ENCODE measurements at places on chromosomes 11 and 22.
A peak's percentile ranks its signal among the peaks of the same experiment; 100 is the strongest.

- no peak for DNase-seq
These were observed 9.2 kb downstream of the OR8B4 start for GRCh38 chr11:124415356-124415923.

GRCh38 chr11:56624661-56625110 lies 10.0 kb upstream of the OR5M1 start:
- DNase-seq = no peak

DNA sequence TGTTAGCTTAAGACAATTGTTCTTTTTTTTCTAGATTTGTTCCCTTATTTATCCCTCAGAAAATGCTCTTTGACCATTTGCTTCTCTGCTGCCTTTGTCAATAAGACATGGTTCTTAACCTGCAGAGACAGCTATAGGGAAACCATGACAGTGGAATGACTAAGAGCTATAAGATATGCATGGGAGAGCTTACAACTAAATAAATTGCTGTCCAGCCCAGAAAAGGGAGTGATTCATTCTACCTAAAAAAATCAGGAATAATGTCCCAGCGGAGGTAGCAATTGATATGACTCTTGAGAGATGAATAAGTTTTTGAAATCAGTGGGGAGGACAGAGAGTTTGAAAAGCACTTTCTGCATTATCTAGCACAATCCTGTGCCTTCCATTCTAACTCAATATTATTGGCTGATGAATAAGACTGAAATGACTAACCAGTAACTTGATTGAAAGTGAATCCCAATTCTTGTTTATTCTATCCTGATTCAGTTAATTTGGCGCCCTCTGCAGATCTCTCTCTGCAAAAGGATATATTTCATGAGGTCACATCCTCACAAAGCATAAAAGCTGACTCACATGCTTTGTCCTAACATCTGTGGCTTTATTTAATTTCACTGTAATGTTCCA lies 680.5 kb upstream of the API5 start:
- no peak for DNase-seq

DNA sequence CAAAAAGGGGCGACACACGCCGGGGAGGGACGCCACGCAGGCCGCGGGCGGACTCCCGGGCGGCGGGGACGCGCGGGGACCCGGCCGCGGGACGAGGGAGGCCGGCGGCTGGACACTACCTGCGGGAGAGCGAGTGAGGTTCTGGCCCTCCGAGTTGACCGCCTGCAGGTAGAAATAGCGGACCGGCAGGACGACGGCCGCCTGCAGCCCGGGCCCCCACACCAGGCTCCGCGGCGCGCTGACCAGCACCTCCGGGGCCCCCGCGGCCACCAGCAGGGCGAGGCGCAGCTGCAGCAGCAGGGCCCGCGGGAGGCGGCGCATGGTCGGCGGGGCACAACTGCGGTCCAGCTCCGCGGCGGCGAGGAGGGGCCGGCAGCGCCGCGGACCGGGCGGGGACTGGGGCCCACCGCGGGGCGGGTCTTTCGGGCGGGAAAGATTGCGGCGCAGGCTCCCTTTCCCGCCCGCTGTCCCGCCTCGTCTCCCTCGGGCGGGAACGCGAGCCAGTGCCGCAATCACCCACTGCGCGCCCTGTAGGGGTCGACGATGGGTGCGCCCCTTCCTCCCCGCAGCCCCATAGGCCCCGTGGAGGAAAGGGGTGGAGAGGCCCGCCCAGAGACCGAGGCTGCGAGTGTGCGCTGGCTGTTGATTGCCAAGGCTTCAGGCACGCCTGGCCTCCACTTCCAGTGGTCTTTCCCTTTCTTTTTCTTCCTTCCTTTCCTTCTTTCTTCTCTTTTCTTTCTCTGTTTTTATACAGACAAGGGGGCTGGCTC lies at the start of gene POGLUT3:
Gene POGLUT3, minus strand, starts transcription at position 339 of the 770 bp plus-strand sequence. Its CDS starts 18 bp downstream, at position 321.
- peak; percentile 58 for DNase-seq

DNA sequence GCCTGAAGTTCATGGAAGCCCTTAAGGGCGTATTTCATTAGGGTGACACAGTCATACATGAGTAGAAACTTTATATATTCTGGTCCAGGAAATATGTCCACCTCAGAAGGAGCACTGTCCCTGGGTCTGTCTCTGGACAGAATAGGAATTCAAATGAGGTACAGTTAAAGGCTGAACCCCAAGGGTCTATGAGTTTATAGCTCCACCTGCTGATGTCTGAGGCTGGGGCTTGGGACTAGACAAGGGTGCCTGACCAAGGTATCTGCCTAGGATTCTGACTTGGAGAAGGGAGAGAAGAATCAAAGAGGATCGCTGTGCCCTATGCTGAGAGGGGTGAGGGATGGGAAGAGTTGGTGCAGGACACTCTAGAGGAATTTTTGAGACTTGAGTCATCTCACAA lies 14.9 kb downstream of the HEPHL1 start:
- DNase-seq = no peak

DNA sequence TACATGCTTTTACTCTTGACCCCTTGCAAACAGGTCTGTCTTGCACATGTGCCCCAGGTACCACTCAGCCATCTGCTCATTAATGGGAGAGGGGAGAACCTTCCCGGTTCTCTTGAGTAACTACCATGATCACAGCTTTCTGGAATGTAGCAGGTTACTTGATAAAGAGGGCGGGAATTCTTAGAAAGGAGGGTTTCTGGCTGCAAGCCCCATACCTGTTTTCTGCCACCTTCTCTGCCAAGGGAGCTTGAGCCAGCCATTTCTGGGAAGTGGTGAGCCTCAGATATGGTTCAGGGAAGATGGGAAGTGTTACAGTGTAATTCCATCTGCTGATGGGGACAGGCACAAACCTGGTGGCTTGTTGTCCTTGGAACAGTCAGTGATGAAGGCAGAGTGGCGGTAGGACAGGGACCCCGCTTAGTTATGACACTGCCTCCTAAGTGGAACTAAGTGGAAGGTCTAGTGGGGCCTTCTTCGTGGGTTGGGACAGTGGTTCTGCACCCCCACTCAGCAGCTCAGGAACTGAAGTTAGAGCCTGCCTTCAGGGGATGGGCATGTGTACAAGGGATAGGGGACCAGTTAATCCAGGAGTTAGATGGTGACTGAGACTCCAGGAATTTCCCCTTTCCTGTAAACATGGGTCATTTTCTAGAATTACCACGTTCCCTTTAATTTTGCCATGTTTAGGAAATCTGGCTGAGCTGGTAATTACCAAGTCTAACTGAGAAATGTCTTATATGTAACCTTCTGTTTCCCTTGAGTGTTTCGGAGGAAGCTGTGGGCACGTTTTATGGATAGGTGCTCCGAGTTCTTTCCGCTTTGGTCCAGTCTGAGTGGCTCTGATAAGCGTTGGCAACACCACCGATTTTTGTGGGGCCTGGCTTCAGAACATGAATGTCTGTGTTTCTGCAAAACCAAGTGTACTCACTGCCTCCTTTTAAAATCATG lies 35.3 kb downstream of the BCR start:
- DNase-seq = no peak

GRCh38 chr22:44179196-44179988 lies 1.3 kb upstream of the PARVG start:
- DNase-seq = no peak

GRCh38 chr11:114099392-114100178 lies 40.1 kb downstream of the ZBTB16 start:
- DNase-seq = no peak

Measured in CD4-positive, alpha-beta T cell treated with Interleukin-17A for 4 hours (primary cell).